ENCODE measurements at places on chromosomes 5 and 9.

DNA sequence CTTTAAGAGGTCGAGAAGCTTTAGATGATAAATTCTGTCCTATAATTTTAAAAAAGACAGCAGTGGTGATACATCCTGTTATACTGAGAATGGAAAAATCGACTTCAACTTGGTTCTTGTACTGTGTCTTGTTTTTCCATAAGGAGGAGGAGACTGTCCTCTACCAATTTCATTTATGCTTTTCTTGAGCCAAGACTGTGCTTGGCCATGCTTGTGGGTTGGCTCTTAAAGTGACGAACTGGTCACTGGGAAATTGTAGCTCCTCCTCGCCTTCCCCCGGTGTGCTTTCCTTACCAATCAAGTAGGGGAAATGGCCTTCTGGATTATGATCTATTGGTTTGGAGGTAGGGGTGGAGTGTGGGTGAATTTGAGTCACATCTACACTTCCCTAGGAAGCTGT lies 67.1 kb upstream of the HSPB3 start:
- no peak for DNase-seq

- no peak for DNase-seq
Observed at GRCh38 chr9:138080979-138081378, 203.4 kb downstream of the CACNA1B start.

DNA sequence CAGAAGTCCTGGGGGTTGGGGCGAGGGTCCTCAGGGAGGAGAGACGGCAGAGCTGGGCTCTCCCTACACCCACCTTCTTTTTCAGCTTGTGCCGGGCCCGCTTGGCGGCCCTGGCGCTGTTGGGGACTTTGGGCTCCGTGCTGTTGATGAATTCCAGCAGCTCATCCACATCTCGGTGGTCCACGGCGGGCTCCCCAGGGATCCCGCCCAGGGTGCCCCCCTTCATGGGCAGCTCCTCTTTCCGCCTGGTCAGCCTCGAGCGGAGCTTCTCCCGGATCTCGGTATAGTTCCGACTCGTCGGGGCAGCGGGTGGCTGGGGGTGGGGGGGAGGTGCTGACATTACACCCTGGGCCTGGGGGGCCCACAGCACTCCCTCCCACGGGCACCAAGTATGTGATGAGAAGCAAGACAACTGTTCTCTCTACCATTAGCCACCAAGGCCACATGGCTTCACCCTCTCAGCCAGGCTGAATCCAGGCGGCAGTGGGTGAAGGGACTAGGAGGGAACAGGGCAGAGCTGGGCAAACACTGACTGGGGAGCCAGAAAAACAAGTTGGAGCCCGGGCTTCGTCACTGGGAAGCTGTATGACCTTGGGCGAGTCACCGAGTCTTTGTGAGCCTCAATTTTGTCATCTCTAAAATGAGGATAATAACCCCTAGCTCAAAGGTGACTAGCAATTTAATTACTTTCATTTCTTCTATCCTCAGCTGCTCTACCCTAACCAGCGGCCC lies 14.6 kb upstream of the DDX41 start:
- DNase-seq = no peak

GRCh38 chr9:105694190-105694847 lies at the start of gene TMEM38B:
TSS of gene TMEM38B (plus strand) at chr9:105694541. CDS start at chr9:105694661, 120 bp downstream.
- peak; percentile 74 for DNase-seq

DNA sequence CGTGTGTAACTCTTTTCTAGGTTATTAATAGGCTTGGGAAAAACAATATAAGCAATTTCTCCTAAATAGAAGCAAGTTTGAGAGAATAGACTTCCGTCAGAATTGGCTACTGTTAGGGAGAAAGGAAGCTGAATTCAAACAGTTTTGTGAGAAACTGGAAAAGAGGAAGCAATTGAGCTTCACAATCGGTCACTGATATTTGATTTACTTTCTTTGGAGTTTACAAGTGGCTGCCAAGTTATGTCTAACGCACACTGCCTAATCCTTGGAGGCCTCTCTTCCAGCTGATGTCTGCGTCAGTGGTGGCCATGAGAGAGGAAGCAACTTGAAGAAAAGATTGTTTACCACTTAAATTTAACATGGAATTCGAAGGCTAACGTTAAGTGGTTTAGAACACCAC lies 319.5 kb downstream of the ADGRV1 start:
- no peak for DNase-seq

All from MG63 (cell line).